ENCODE measurements at places on chromosomes 1 and 21.
A peak's percentile ranks its signal among the peaks of the same experiment; 100 is the strongest.

- no peak for DNase-seq
Observed at GRCh38 chr1:180933141-180933540, 20.4 kb downstream of the KIAA1614 start.

- no peak for DNase-seq
Observed at GRCh38 chr21:44371596-44371995, 18.2 kb downstream of the TRPM2 start.

GRCh38 chr1:29719253-29719652, 482.9 kb downstream of the PTPRU start:
- no peak for DNase-seq

DNA sequence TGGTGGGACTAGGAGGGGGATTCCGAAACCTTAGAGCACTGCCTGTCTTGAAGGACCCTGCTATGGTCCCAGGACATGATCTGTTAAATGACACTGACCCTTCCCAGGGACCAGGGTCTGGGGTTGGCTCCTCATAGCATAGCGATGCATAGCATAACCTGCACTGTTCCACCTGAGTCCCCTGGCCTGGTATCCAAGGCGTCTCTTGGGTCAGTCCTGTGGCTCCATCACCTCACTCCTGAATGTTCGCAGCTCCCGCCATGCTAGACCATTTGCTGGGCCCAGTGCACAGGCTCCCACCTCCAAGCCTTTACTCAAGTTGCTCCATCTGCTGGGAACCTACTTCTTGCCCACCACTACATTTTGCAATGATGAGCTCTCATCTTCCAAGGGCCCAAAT, 39.0 kb upstream of the MAGOH start:
- no peak for DNase-seq

DNA sequence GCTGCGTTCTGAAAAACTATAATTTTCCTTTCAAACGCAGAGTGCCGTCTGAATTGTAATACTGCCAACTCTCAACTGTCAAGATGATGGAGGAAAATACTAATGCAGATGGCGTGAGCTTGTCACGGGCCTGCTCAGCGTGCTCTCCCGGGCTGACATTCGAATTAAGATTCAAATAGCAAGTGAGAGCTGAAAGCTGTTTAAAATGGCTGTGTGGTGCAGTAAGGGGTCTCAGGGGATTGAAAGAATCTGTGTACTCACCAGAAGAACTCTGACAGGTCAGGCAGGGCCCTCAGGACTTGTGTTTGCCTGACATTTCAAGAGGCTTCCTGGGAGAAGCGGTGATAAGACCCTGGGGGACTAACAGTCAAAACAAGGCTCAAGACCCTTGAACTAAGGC, 33.1 kb downstream of the ZMYND12 start:
- DNase-seq, result peak; percentile 89

DNA sequence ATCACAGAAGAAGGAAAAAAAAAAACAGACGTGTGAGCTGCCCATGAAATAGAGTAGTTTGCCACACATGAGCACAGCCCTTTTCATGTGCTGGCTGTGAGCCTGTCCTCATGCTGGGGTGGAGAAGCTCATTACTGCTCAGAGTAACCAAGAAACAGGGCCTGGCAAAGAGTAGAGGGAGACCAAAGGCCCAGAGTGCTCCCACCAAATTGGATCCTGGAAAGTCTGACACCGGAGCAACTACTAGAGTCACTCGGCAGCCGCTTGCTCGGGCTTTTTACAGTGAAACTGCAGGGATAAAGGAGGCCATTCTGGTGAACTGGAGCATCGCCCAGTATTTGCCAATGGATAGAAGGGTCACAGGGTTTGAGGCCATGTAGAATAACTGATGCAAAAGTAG, 64.4 kb upstream of the BARHL2 start:
- DNase-seq, result peak; percentile 40

DNA sequence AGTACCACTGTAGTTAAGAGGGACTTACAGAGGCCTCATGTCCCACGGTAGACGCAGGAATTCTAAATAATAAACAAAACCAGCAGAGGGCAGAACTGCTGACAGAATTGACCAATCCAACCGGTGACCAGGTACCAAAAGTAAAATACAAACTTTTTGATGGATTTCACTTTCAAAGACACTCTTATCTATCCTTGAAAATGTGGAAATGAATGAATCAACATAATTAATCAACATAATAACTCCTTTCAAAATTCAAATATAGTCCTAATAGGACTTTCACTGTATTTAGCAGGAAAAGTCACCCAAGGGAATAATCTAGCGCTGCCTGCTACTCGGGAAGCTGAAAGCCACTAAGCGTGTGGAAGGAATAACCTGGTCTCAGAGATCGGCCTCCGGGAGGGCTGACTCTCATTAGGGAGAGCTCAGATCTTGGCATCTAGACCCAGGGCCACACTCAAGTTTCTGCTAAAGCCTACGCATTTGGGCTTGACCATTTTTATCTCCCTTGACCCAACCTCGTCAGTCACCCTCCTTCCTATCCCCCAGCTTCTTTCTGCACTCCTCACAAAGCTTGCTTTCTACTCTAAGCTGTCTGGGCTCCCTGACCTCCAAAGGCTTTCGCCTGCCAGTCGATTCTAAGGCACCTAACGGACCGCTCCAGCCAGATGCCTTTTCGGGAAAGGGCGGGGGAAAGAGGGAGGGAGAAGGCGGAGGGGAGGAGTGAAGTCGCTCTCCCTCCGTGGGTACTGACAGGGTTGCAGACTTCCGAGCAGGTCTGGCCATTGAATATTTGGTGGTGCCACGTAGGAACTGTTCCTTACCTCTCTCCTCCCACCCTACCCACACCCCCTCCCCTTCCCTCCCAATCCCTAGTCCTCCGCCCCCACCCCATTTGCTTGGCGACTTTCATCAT, 1.6 kb downstream of the COL11A1 start:
- peak; percentile 13 for DNase-seq

- peak; percentile 61 for DNase-seq
Observed at GRCh38 chr1:83857103-83857502, 141.8 kb downstream of the TTLL7 start.

DNA sequence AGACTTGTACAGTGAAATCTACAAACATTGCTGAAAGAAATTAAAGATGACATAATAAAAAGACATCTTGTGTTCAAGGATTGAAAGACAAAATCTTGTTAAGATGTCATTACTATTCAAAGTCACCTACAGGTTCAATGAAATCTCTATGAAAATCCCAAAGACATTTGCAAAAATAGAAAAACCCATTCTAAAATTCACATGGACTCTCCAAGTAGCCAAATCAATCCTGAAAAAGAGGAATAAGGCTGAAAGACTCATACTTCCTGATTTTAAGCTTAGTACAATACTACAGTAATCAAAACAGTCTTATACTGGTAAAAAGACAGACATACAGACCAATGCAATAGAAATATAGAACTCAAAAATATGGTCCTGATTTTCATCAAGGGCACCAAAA, 78.6 kb downstream of the PCSK9 start:
- DNase-seq, result no peak

DNA sequence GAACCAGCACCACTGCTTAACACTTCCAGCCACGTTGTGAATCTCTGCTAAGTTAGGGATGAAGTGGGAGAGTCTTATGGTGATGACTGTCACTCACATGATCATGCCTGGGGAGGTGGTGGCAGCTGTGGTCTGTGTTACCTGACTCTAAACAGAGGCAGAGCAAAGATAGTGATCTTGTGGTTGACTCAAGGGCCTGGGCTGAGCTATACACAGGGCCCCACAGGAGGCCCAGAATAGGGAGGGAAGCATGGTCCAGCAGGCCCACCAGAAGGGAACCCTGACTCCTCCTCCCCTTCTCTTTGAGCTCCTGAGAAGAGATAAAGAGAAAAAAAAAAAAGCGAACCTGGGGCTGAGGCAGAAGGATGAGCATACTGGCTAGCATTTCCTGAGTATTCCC, 55.0 kb downstream of the PLXNA2 start:
- DNase-seq, result no peak

DNA sequence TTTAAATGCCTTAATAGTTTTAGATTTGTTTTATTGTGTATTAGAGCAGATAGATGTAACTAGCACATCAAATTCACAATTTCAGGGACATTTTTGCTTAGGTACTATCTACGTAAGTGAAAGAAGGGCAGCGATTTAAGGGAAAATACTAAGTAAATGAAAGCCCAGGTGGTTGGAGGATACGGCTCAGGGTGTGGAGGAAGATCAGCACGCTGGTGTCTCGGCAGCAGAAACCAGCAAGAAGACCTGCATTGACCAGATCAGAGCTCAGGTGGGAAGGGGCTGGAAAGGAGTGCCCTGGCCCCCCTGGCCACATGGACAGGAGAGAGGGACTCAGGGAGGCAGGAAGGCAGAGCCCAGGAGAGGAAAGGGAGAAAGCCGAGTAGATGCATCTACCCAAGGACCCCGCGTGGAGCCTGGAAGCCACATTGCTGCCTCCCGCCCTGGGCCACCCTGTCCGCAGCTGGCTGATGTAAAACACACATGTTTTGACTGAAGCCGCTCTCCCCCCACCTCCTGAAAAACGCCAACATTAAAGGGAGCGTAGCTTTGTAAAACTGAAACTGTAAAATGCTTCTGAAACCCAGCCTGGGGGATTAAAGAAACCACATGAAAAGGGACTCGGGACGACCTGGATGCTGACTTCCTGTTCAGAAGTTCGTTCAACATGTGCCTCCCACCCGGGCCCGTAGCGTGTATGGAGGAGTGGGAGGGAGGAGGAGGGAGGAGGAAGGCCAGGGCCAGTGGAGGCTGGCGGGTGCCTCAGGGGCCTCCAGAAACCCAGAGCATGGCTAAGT, 72.6 kb upstream of the TARDBP start:
- DNase-seq, result no peak

- no peak for DNase-seq
Observed at GRCh38 chr1:151680391-151680790, 36.2 kb downstream of the CELF3 start.

DNA sequence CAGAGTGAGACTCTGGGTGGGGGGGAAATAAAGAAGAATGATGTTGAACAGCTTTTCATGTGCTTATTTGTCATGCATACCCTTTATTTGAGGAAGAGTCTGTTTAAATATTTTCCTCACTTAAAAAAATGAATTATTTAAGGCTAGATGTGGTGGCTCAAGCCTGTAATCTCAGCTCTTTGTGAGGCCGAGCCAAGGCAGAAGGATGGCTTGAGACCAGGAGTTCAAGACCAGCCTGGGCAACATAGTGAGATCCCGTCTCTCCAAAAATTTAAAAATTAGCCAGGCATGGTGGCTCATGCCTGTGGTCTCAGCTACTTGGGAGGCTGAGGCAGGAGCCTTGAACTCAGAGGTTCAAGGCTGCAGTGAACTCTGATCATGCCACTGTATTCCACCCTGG, 25.4 kb downstream of the SLC30A1 start:
- no peak for DNase-seq

DNA sequence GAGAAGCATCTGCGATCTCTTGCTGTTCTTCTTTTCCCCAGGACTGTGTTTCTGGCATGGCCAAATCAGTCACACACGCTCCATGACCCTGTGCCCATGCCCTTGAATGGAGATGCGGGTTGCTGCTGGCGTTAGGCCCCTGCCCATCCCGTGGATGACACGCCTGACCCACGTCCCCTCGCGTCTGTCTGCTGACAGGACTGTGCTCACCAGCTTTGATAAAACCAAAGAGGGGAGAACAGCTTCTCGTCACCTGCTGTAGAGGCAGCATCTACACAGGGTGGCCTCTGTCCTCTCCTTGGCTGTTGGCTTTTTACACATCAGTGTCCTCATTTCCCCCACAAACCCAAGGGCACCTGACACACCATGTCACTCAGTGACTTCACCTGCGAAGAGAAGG, 6.9 kb downstream of the MT1HL1 start:
- DNase-seq, result no peak

GRCh38 chr21:42221581-42222345, 2.8 kb downstream of the ABCG1 start:
- no peak for DNase-seq

DNA sequence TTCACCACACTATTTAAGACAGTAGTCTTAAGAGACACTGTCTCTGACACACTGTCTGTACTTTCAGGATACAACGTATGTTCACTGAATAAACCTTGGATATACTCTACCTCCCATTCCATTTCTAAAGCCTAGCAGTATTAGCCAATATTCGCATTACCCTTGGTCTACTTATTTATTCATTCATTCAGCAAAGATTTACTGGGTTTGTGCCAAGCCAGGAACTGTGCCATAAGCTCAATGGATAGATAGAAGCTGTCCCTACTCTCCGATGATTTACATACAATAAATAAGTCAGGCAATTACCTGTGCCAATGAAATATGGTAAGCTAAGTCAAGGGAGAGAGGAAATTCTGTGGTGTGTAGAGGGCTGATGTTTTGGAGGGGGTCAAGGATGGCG, 195.2 kb upstream of the RAB4A start:
- peak; percentile 86 for DNase-seq

DNA sequence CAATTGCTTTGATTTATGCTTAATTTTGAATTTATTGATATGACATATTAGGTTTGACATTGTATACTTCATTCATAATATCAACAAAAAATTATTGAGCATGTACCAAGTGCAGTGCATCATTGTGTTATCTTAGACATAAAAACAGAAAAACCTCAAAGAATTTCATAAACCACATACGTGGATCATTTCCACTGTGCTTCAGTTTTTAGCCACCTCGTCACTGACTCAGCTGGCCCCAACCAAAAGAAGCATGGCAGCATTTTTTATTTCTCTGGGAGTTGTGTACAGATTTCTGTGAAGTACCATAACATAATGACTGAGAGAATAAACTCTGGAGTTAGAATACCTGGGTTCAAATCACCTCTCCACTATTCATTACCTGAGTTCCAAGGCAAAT, 95.6 kb upstream of the C1orf87 start:
- DNase-seq, result no peak

GRCh38 chr1:156492591-156493080, 7.9 kb downstream of the MEF2D start:
- DNase-seq, result peak; percentile 44

GRCh38 chr1:89975540-89976125, 19.3 kb upstream of the ZNF326 start:
- no peak for DNase-seq

DNA sequence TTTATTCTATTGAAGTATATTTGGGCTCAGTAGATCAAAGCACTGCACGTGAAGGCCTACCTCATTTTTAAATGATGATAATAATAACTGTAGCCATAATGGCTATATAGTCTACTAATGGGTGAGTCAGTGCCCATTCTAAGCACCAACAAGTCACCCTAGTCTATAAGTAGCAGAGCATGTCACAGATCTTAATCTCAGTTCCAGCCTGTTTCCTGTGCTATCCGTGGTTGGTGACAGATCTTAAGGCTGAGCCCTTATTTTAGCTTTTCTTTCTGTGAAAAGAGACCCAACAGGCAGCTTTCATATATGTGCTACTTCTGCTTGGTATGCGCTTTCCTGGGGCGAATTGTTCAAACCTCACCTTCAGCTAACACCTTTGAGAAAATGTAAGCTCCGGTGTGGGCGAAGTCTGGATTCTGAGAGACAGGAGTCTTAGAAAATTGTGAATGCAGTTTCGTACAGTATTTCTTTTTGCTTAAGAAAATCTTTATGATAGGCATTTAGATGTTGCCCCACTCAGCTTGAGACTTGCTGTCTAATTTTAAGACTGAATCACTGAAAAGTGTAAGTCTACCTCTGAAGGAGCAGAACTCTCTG, 59.6 kb downstream of the FMN2 start:
- no peak for DNase-seq

- no peak for DNase-seq
Observed at GRCh38 chr1:170640581-170640980, 23.4 kb upstream of the PRRX1 start.

Measured in NCI-H1694 treated with DMSO at 0.1 percent for 48 hours (cell line).